ENCODE measurements at places on chromosomes 12 and 14.

DNA sequence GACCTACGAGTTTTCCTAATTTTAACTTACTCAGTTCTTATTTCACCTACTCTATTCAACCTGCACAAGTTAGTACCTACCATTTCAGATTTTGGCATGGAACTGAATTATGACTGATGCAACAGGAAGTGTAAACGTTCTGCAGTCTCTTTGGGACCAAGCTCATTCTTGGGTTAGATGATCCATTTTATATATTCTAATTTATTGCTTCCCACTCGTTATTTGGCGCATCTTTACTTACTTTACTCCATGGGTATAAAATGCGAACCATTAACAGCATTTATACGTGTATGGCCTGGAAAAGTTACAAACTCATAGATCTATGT lies 1.0 kb upstream of the EML1 start:
- DNase-seq, result no peak

DNA sequence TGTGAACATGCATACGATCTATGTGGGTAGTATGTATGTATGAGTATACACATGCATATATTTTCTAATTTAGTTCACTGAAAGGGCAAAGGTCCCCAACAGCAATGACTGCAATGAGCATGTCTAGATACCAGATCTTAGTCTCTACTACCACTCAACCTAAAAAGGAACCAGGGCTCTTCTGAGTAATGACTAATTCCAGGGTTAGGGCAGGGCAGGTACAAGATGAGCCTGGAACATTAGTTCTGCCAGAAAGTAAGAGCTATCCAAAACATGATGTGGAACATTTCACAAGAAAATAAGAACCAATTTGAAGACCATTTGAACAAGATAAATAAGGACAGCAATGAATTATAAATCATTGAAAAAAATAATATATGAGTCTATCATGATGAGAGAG lies 91.3 kb upstream of the PDZRN4 start:
- no peak for DNase-seq

- no peak for DNase-seq
Observed at GRCh38 chr14:54502602-54503001, 7.1 kb upstream of the CGRRF1 start.

GRCh38 chr12:5369298-5369697 lies 62.6 kb upstream of the NTF3 start:
- no peak for DNase-seq

DNA sequence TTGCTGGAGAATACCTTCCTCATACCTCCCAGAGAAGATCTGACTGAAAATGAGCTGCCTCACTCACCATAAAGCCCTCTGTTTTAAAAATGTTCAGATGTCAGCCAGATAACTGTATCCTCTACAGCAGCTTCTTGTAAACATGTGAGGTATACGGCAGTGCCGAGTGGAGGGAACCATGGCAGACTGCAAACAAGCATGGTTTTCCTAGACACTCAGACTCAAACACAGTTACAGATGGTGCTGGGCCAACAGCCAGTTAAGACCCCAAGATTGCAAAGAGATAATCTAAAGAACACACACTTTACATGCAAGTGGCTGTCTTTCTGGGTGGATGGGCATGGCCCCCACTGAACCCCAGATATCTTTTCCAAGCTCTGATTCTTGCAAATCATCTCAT lies 16.6 kb upstream of the CCDC177 start:
- DNase-seq, result no peak

Measured in right kidney (tissue), 9 donors.